ENCODE measurements at places on chromosomes 13 and 19.

- peak; percentile 45 for DNase-seq
These were observed 669 bp downstream of the GADD45B start for GRCh38 chr19:2476451-2477140.

GRCh38 chr13:72521940-72522661 lies 205.3 kb downstream of the MZT1 start:
- DNase-seq: no peak

DNA sequence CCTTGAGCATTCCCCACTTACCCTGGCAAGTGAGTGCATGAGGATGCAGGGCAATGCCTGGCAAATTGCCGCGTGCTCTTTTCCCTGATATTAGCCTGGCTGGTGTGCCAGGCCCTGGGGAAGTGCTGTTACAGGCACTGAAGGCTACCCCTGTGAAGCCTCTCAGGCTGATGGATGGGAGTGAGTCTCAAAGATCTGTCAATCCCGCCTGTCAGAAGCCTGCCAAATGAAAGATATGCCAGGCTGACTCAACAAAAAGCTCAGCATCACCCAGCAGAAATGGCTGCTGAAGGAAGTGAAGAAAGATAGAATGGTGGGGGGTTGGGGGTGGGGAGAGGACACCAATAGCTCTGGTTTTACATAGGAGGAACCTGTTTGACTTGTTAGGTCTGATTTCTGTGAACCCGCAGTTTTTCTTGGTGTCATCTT lies 112.1 kb downstream of the LACC1 start:
- DNase-seq: no peak

DNA sequence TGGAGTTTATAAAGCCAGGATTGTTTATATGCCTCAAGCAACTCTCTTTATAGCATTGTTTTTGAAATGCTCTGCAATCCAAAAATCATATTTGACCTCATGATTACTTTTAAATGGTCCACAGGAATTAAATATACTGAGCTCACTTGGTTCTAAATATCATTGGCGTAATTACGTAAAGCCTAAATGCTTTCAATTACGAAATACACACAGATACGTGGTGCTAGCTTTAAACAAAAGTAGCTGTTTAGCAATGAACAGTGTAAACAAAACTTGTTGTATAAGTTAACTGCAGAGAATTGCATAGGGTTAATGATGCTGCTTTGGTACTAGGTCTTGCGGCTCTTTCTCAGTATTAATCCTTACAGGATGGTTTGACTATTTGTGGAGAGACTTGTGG lies 346.6 kb downstream of the COG6 start:
- DNase-seq: no peak

GRCh38 chr13:98327371-98328270 lies 150.6 kb upstream of the RNF113B start:
- DNase-seq: no peak

DNA sequence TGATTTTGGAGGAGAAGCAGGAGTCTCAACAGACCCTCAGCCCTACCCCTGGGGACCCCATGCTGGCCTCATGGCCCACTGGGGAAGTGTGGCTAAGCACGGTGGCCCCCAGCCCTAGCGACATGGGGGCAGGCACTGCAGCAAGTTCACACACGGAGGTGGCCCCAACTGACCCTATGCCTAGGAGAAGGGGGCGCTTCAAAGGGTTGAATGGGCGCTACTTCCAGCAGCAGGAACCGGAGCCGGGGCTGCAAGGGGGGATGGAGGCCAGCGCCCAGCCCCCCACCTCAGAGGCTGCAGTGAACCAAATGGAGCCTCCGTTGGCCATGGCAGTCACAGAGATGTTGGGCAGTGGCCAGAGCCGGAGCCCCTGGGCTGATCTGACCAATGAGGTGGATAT lies 14.9 kb downstream of the NCAN start:
- DNase-seq: no peak

- no peak for DNase-seq
These were observed 16.2 kb downstream of the UNC13A start for GRCh38 chr19:17671906-17672305.

- no peak for DNase-seq
These were observed at the start of gene TMEM238 for GRCh38 chr19:55384131-55384919. Gene TMEM238, minus strand, starts transcription at chr19:55384292. Its CDS starts 33 bp downstream, at chr19:55384259.

DNA sequence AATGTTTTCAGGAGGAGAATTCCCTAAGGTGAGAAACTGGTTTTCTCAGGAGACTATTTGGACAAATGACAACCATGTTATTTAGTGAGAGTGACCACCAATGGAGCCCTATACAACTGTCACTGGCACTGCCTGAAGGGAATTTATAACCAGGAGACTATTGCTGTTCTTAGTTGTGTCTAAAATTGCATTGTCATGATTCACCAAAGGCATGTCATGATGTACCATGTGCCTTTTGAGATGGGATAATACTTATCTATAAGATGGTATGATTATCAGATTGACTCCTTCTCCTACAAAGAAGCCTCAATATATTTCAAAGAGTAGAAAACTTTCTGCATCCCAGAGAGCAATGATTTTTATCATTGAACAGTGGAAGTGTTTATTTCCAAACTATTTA lies 739.4 kb upstream of the GPC6 start:
- no peak for DNase-seq

GRCh38 chr13:61370520-61370919 lies 45.1 kb downstream of the PCDH20 start:
- no peak for DNase-seq

GRCh38 chr19:45785097-45785496 lies 2.8 kb upstream of the DMPK start:
- no peak for DNase-seq

DNA sequence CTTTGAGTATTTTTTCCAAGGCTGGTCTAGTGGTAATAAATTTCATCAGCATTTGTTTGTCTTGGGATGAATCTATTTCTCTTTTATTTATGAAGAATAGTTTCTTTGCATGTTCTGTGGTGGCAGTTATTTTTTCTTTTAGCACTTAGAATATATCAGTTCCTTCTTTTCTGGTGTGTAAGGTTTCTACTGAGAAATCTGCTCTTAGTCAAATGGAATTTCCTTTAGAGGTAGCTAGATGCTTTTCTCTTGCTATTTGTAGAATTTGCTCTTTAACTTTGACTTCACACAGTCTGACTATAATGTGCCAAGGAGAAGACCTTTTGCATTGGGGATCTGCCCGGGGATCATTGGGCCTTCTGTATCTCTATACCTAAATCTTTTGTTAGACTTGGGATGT lies 4.1 kb upstream of the SIGLEC6 start:
- no peak for DNase-seq

DNA sequence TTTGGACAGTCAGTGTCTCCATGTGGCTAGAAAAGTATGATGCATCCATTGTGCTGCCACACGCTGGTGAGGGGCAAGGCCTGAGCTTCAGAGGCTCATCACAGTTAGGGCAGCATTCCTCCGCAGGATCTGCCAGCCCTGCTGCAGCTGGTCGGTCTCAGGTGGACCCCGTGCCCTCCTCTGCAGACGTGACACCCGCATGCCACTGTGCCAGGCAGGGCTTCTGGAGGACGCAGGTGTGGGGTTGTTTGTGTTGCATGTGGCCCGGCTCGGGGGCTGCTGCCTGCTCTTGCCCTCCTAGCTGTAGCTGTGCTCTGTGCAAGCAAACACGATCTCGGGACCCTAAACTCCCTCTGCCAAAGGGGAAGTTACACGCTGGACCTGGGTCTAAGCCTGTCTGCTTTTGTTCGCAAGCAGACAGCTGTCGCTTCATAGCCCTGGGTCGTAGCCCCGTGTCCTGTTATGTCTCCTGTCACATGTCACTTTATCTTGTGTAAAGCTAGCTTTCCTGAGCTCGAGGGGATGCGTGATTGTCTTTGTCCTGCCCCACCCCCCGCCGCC lies 45.3 kb downstream of the SLC7A9 start:
- no peak for DNase-seq

DNA sequence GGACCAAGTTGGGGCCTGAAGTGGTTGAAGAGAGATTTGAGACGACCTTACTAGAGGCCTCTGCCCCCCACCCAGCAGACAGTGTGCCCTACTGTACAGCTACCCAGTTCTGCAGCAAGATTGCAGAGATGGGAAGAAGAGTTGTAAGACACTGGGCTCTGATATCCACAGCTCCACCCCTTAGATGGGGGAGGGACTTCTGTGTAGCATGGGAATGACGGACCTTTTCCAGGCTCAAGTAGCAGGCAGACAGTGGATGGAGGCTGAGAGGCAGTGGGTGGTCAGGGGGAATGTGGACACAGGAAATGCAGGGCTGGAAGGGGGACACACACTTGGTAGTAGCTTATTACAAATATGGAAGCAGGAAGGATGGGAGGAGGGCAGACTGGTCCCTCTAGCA lies 13.0 kb downstream of the LRFN3 start:
- no peak for DNase-seq

DNA sequence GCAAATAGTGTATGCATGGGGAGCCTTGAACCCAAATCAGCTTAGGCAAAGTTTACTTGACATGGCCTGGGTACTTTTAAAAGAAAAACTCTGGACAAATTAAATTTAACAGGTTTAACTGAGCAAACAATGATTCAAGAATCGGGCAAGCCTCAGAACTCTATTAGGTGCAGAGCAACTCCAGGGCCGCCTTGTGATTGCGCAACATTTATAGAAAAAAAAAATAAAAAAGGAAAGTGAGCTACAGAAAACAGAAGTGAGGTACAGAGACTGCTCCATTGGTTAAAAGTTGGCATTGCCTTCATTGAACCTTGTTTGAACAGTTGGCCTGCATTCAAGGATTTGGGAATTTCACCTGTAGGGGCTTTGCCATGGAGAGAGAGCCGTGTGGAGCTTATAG lies 421.0 kb upstream of the TSHZ3 start:
- no peak for DNase-seq

DNA sequence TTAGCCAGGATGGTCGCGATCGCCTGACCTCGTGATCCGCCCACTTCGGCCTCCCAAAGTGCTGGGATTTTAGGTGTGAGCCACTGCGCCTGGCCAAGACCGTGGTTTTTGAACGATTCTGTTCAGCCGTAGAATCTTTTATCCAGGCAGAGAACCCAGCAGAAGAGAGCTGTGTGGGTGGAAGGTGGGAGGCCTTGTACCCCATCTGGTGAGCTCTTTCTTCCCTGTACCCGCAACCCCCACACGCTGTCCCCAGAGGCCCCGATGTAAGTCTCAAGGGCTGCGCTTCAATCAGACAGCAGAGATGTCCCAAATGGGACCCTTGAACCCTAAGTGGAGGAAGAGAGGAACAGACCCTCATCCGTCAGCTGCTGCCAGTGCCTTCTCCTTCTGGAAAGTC lies 3.7 kb downstream of the SLC25A23 start:
- DNase-seq: no peak

DNA sequence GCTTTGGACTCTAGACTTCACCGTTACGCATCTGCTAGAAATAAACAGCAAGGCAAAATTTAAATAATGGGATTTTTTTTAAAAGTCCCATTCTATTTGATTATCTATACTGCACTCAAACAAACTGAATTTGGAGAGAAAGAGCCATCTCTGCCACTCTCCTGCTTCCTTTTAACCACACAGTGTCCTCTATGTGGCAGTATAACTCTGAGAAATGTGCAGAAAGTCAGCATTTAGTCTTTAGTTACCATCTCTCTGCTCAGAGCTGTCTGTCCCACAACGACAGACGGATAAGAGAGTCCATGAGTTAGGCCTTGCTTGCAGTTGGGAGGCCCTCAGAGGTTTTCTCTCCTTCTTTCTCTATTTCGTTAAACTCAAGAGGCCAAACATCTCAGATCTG lies 21.2 kb downstream of the CCNA1 start:
- no peak for DNase-seq

- DNase-seq: no peak
These were observed 17.3 kb downstream of the PLD3 start for GRCh38 chr19:40365613-40366401.

- DNase-seq: no peak
These were observed 1.4 kb upstream of the TSHZ3 start for GRCh38 chr19:31350693-31351055.

DNA sequence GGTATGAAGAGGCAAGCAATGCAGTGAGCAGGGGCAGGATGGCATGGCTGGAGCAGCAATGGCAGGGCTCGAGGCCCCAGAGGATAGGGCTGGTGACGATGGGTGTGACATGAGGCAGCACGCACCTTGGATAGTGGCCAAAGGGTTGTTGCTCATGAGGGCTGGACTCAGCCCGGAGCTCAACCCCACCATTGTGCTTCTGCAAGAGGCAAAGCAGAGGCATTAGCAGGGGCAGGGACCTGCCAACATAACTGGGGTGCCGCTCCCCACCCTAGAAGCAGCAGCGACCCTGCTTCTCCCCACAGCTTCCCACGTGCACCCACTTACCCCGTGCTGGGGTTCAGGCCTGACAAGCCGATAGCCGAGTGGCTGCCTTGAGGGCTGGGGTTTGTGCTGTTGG lies 15.8 kb downstream of the ZNF574 start:
- no peak for DNase-seq

GRCh38 chr13:28597641-28598040 lies 61.3 kb upstream of the POMP start:
- no peak for DNase-seq

- no peak for DNase-seq
These were observed 592.5 kb downstream of the KCTD12 start for GRCh38 chr13:76293751-76294150.

GRCh38 chr19:9308091-9308770 lies 1.4 kb downstream of the ZNF699 start:
- DNase-seq: no peak

DNA sequence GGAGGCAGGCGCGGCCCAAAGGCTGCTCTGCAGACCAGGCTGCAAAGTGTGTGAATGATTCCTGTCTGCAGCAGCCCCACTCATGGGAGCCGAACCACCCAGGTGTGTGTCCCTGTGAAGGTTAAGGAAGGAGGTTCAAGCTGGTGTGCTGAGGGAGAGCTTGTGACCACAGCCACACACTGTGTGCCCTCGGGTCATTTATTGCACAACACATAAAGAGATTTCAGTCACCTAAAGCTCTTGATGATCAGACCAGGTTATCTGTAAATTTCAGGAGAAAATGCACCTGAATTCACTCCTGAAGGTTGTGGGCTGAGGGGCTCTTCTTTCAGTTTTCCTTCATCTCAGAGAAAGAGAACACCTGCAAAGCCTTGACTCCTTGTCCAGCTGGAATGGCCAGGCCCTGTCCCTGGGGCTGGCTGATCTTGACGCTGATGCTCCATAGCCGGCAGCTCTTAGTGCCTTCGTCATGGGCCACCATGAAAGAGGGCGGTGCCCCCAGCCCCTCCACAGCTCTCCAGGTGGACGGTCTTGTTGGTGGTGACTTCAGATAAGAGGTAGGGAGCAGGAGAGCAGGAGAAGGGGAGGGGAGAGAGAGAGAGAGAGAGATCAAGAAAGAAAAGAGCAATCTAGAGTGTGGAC lies 110.8 kb upstream of the C1QTNF9B start:
- no peak for DNase-seq

Measured in effector CD4-positive, alpha-beta T cell (primary cell).